NCI-H82 (cell line): ENCODE measurements at places on chromosomes 4 and X.

GRCh38 chr4:120037411-120037810, 29.2 kb downstream of the MAD2L1 start:
- no peak for DNase-seq

GRCh38 chrX:133090236-133090809, 6.6 kb downstream of the USP26 start:
- DNase-seq = no peak

- no peak for DNase-seq
Measured at GRCh38 chrX:132692526-132692925, 203.7 kb upstream of the MBNL3 start.

- no peak for DNase-seq
Measured at GRCh38 chrX:136747003-136747986, 33.4 kb downstream of the ARHGEF6 start.

- no peak for DNase-seq
Measured at GRCh38 chr4:140070366-140070765, 83.6 kb downstream of the MAML3 start.

DNA sequence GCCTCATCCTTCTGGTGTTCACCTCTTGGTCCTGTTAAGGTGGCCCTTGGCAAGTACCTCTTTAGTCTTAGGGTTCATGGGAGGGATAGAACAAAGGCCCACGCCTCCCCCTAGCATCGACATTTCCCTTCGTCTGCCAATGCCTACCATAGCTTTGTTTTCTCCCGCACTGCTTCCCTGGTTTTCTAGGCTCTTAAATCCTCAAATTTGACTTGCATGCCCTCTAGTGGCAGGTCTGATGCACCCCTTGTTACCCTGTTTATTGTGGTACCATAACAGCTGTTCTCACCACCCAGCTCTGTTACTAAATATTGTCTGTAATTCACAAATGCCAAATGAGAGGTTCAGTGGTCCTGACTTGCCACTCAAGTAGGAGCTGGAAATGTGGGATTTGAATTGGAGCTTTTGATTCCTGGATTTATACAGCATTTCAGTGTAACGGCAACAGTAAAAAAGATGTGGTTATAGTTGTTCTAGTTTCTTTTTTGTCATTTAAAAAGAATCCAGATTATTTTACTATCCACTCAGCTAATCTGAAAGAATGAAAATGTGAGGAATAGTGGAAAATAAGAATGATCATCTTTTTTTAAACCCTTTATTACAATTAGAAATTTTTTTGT, 100.1 kb downstream of the REPS2 start:
- DNase-seq = peak; percentile 92

DNA sequence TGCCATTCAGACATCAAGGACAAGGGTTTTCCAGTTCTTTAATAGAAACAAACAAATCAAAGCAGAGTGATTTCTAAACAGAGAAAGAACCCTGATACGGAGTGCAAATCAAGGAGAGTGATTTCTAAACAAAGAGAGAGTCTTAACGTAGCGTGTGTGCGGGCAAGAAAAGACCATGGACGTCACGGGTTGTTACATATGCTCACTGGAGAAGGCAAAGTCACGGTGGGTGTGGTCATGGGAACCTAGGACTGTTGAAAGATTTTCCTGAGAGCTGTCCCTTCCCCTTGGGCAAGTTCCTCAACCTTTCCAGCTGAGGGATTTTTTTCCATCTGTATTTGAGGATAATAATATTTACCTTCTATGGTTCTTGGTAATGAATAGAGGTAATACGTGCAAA, 95.0 kb upstream of the SLC34A2 start:
- DNase-seq = no peak

DNA sequence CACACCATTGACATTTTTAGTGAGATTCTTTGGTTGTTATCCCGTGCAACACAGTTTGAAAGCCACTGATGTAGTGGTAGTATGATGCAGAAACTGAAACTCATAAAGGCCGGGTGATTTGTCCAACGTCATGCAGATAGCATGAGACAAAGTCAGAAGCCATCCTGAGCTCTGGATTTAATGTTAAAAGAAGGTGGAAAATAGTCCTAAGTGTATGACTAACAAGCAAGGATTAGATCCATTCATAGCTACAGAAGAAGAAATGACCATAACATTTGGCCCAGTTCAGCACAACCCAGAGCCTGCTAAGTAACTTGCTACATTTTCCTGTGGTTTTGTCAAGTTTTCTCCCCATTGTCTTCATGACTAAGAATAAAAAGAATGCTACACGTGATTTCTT, 142.4 kb downstream of the AMELX start:
- DNase-seq = no peak

DNA sequence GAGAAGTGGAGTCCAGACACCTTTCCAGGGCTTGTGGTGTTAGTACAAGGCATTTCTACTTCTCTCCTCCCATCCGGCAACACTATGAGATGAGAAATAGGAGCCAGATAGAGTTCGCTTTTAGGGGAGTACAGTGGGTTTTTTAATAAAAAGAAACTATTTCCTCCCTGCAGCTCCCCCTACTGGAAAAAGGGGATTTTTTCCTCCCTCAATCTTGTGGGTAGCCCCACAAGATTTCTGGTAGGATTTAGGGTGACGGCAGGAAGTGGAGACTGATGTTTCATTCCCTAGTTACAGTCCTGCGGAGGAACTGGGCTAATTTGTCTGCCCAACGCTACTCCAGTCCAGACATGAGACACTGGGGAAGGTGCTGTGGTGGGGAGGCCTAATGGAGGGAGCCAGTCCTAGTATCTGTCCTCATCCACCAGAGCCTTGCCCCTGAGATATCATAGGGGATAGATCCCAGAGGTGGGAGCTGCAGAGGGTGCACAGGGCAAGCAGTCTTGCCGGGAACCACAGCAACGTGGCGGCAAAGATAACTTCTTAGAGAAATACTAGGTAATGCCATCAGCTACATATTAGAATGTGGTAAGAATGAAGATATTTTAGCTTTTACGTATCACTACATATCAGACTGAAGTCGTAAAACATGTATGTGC, 45.5 kb upstream of the PRKG2 start:
- peak; percentile 26 for DNase-seq

DNA sequence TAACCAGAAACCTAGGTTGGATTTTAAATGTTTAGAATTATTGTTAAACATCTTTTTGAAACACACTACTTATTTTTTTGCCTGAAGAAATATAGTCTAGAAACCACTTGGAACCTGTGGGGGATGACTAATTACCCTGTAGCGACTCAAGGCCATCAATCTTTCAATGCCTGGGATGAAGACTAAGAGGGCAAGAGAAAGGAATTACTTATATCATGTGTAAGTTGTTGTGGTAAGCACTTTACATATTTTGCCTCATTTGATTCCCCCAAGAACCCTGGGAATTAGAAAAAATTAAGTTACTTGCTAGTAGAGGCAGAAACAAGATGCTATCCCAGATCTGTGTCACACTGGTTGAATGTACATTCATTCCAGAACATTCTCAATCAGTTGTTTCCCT, 170.9 kb upstream of the GRIA3 start:
- DNase-seq = no peak

GRCh38 chr4:3436798-3437581, 4.8 kb upstream of the HGFAC start:
- no peak for DNase-seq

- DNase-seq = no peak
Measured at GRCh38 chr4:99447513-99447912, 12.4 kb upstream of the ADH7 start.

GRCh38 chrX:53028678-53029077, 19.9 kb upstream of the GPR173 start:
- DNase-seq = no peak

DNA sequence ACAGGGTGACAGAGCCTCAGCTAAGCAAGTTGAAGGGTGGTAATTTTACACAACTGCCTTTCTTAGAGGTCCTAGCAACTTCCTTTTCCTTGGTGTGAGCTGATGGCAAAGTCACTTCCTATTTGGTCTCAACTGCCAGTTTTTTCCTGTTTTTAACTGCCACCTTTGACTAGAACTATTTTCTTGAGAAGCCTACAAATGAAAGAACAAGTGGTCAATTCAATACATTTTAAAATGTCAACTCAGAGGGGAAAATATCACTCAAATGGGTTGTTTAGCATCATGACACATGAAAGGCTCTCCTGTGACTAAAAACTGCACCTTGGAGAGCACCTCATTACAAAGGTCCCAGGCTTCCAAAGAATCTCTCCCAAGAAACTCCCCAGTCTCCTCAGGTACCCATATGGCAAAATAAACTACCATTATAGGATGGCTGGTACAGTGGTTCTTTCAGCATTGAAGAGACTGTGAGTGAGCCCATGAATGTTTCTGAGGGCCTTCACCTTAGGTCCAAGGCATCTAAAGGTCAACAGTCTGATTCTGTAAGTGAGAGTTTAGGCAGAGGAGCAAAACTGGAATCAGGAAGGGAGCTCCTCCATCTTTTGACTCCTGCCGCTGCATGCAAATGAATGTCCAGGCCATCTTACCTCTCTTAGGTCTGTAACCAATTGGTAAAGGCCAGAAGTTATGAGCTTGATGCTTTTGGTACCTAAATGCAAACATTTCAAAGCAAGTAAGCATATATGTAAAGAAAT, 5.5 kb upstream of the STK26 start:
- no peak for DNase-seq

DNA sequence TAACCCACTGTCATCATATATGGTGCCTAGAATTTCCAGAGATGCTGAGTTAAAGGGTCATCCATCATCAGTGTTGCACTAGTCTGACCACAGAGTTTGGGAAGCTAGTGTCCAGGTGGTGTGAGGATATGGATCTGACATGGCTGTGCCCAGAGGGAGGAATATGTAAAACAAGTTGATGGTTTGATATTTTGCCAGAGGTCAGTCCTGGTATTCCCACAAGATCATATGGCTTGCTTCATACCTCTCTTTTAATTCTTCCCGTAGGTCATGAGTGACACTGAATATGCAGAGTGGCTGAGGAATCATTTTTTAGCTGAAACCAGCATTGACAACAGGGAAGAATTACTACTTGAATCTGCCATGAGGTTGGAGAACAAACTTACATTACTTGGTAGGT, 75.6 kb downstream of the ATP10D start:
- DNase-seq = no peak

DNA sequence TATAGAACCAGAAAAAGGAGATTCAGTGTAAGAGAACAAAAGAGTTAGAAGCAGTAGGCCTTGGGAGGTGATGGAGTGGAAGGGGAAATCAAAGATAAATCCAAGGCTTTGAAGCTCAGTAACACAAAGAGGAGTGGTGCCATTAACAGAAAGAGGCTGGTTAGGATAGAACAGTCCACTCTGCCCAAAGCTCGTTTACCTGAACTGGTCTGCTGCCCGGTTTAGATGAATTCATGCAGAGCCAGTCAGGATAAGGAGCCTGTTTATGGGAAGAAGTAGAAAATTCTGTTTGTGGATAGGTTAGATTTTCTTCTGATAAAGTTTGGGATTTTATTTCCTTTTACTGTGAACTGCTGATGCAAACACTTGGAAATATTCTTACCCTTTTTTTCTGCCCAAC, 80.6 kb downstream of the HMGB2 start:
- DNase-seq = no peak

GRCh38 chr4:123526511-123526910, 129.9 kb downstream of the SPRY1 start:
- peak; percentile 58 for DNase-seq

- DNase-seq = no peak
Measured at GRCh38 chr4:161656594-161656993, 507.2 kb downstream of the FSTL5 start.

GRCh38 chrX:67543818-67544217, at the start of gene AR:
AR (plus strand) TSS chrX:67544021; CDS start chrX:67545147, 1,126 bp downstream.
- peak; percentile 20 for DNase-seq

GRCh38 chr4:80438016-80438415, 102.5 kb downstream of the CFAP299 start:
- DNase-seq = no peak

GRCh38 chrX:19549838-19550237, 34.5 kb upstream of the MAP3K15 start:
- DNase-seq = no peak

DNA sequence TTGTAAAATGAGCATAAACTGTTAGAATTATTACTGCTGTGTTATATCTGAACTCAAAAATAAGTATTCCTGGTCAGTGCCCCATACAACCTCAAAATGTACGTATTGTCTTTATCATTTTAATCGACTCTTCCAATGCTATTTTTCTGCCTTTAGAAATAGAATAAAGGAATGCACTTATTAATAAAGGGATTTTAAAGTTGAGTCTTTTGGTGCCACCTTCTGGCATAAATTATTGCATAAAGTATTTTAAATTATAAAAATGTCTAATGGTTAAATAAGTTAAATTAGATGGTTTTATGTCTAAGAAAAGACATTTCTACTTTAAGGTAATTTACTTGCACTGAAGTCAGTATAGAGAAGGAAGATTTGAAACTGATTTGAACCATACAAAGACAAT, 424.0 kb upstream of the NDST4 start:
- peak; percentile 1 for DNase-seq

- no peak for DNase-seq
Measured at GRCh38 chr4:126937342-126937741, 695.4 kb upstream of the INTU start.

GRCh38 chr4:185031611-185032010, 13.3 kb downstream of the HELT start:
- no peak for DNase-seq

- DNase-seq = peak; percentile 11
Measured at GRCh38 chr4:28449085-28449484, 1588.4 kb downstream of the STIM2 start.

DNA sequence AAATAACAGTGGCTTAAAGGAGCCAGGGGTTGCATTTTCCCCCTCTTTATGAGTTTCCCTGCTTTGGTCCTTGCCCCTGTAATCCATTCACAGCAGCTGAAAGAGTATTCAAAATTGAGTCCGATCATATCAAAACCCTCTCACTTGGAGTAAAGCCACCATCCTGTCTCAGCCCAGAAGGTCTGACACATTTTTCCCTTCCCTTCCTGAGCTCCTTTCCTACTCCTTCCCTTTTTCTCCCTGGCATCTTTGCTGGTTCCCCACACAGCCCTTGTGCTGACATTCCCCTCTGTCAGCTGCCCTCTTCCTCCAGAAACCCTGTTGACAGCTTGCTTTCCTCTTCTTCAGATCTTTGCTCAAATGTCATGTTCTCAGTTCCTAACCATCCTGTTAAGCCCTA, 295.6 kb downstream of the EVC2 start:
- no peak for DNase-seq

GRCh38 chr4:78480286-78480685, 71.3 kb upstream of the ANXA3 start:
- no peak for DNase-seq

- DNase-seq = peak; percentile 12
Measured at GRCh38 chr4:143025081-143025704, 159.5 kb upstream of the USP38 start.

- no peak for DNase-seq
Measured at GRCh38 chrX:129557844-129558480, 17.9 kb downstream of the OCRL start.

GRCh38 chr4:47749060-47749459, 88.8 kb downstream of the CORIN start:
- DNase-seq = peak; percentile 4

- no peak for DNase-seq
Measured at GRCh38 chrX:123779908-123780396, 47.1 kb upstream of the THOC2 start.
